ENCODE measurements at places on chromosomes 3 and 15.

- no peak for DNase-seq
Measured at GRCh38 chr15:48451241-48451640, 120.0 kb downstream of the DUT start.

GRCh38 chr15:97893967-97894366, 66.5 kb upstream of the ARRDC4 start:
- DNase-seq: no peak

- no peak for DNase-seq
Measured at GRCh38 chr15:50613600-50613999, 67.1 kb upstream of the USP50 start.

DNA sequence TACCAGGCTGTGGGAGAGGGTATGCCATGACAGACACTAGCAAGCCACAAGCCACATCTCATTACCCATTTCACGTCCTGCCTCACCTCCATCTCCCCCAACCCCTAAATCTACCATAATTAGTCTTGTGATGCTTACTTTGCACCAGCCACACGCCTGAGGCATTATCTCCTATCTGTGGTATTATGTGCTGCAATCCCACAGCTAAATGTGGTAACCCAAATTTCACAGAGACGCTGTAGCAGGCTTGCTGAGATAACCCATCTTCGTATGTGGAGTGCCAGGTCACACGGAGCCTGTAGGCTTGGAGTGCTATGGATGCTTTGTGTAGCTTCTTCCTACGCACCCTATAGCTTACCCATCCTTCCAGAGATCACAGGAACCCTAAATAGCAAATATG, 256.7 kb upstream of the KCNH8 start:
- DNase-seq: no peak

- DNase-seq: no peak
Measured at GRCh38 chr3:111848283-111848682, 10.8 kb upstream of the PHLDB2 start.

- DNase-seq: no peak
Measured at GRCh38 chr3:185276415-185276814, 22.6 kb upstream of the EHHADH start.

- DNase-seq: no peak
Measured at GRCh38 chr3:186694288-186695032, 22.7 kb upstream of the KNG1 start.

DNA sequence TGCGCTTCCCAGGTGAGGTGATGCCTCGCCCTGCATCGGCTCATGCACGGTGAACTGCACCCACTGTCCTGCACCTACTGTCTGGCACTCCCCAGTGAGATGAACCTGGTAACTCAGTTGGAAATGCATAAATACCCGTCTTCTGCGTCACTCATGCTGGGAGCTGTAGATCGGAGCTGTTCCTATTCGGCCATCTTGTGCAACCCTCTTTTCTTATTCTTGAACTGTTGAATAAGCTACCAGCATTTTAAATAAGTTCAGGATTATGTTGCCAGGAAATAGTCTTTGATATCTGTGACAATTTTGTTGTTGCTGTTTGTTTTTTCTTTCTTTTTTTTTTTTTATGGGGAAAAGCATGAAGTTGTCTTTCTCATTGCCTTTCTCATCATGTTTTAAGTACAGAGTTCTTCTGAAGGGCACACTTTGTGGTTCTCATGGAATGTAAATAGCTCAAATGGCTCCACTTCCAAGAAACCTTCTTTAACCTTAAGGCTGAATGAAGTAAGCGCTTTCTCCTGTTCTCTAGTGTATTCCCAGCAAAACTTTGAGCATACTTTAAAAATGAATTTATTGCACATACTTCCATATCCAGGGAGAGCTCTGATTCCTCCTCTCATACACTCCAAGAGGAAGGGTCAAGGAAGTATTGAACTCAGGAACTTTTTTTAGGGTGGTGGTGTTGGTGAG, 468.0 kb upstream of the TBL1XR1 start:
- no peak for DNase-seq

DNA sequence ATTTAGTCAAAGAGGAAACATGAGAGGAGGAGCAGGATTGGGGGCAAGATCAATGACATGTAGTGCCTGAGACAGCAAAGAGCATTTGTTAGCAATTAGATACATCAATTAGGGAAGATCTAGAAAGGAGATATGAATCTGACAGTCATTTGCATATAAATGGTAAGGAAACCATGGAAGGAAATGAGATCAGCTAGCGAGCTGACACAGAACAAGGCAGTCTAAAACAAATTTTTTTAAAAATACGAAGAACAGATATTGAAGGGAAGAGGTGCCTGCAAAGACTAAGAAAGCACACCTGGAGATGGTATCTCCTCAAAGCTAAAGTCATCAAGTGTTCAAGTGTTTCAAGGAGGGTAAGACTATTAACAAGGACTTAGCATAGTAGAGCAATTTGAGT, 4.6 kb downstream of the EPM2AIP1 start:
- no peak for DNase-seq

DNA sequence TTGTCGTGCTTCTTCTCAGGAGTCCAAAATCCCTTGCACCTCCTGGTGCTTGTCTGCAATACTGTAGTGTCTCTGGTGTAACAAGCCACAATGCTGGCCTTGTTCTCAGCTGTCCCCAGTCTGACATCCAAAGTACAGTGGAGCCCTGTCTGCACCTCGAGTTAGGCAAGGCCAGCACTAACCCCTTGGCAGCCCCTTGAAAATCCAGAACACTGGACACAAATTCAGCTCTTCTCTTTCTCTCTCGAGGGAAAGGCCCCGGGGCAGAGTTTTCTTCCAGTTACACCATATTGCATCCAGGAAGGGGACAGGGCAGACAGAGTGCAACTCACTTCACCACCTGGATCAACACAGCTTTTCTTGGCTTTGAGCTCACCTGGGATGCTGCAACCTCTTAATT, 91.3 kb upstream of the ATP10A start:
- DNase-seq: no peak

DNA sequence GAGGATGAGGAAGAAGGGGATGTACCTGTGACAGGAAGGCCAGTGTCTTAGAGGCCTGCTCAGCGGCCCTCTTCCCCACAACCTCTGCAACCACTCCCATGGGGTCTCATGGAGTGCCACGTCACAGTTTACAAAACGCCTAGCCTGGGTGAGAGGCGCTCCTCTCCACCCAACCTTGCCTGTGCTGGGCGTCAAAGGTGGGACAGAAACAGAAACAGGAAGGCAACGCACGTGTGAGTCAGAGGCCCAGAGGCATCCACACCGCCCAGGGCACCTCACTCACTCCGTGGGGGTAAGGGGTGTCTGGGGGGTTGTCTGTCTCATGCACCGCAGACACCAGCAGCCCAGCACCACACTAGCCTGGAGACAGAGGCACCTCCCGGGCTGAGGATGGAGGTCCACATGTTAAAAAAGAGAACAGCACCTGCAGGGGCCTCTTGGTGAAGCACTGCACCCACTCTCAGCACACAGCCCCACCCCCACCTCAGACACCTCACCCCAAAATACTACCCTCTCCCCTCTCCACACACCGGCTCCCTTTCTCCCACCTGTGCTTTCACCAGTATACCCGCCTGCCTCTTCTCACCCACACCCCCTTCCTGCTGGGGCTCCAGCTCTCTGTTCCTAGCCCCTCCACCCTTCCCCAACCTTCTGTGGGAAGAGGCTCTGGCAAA, 4.7 kb upstream of the CALML4 start:
- no peak for DNase-seq

- no peak for DNase-seq
Measured at GRCh38 chr15:39462691-39463090, 118.2 kb upstream of the THBS1 start.

DNA sequence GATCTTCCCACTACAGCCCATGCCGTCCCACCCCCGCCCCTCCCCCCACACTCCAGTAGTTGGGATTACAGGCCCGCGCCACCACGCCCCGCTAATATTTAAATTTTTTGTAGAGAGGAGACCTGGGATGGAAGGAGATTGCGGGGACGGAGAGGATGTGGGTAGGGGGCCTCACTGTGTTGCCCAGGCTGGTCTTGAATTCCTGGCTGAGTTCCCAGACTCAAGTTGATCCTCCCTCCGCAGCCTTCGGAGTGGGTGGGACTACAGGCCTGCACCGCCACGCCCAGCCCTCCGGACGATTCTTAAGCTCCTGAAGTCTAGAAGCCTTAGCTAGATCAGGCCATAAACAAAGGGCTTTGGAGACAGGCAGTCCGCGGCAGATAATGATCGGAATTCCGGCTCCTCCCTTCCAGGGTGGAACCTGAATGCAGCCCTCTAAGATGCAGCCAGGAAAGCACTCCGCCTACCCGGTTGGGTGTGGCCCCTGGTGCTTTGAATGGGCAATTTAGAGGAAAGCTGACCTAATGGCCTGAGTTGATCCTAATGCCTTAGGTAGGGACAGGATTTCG, at the start of gene DPPA2:
TSS of gene DPPA2 (minus strand) at position 356 of the 569 bp plus-strand sequence. CDS start 1,975 bp downstream, outside the sequence.
- no peak for DNase-seq

DNA sequence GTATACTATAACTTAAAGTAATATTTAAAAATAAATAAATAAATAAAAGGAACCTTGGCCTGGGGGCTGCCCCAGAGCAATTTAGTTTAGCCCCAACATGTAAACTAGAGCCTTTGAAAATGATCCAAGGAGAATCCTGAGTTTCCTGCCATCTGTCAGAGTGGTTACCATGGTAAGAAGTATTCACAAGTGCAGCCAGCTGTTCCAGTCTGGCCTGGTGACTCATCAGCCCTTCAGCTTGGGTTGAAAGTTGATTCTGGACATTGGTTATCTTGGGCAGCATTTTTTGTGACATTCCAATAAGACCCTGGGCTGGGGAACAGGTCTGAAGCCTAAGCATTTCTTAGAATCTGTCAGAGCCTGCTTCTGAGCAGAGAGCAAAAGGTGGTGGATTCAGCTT, 72.7 kb upstream of the LRTM1 start:
- no peak for DNase-seq

GRCh38 chr15:94324117-94324826, 92.9 kb downstream of the MCTP2 start:
- DNase-seq: no peak

- no peak for DNase-seq
Measured at GRCh38 chr3:124076235-124076634, 84.3 kb upstream of the ROPN1 start.

- DNase-seq: no peak
Measured at GRCh38 chr3:99357131-99357530, 281.3 kb upstream of the COL8A1 start.

- DNase-seq: no peak
Measured at GRCh38 chr3:42202217-42202865, 63.6 kb downstream of the CCK start.

GRCh38 chr3:3064297-3064696, 45.9 kb downstream of the IL5RA start:
- no peak for DNase-seq

DNA sequence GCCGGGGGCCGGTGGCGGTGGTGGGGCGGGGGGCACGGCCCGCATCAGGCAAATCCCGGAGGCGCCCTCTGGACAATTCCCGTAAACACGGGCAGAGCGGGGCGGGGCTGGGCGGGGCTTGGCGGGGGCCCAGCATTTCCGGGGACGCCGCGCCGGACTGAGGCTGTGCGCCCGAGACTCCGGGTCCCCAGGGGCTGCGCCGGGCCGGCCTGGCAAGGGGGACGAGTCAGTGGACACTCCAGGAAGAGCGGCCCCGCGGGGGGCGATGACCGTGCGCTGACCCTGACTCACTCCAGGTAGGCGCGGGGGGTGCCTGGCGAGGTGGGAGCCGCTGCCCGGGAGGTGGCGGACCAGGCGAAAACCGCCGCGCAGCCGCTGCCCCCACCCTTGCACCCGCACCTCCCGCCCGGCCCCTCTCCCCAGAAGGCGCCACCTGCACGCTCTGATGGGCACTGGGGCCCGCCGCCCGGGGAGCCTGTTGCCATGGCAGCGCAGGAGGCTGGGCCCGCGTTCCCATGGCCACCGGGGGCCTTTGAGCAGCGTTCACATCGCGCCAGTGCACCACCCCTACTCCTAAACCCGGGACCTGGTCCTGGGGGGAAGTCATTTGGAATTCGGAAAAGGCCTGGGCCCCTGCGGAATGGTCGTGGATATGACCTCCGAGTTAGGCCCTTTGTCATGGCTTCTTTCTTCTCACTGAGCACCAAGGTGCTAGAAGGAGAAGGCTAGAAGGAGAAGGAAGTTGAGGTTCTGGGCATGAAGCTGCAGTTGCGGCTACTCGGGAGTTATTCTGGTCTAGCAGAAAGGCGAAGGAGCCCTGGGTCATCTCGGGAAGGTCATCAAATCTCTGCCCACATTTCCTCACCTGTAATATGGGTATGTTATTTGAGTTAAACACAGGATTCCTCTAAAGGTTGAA, 16.1 kb upstream of the SEMA4B start:
- no peak for DNase-seq

DNA sequence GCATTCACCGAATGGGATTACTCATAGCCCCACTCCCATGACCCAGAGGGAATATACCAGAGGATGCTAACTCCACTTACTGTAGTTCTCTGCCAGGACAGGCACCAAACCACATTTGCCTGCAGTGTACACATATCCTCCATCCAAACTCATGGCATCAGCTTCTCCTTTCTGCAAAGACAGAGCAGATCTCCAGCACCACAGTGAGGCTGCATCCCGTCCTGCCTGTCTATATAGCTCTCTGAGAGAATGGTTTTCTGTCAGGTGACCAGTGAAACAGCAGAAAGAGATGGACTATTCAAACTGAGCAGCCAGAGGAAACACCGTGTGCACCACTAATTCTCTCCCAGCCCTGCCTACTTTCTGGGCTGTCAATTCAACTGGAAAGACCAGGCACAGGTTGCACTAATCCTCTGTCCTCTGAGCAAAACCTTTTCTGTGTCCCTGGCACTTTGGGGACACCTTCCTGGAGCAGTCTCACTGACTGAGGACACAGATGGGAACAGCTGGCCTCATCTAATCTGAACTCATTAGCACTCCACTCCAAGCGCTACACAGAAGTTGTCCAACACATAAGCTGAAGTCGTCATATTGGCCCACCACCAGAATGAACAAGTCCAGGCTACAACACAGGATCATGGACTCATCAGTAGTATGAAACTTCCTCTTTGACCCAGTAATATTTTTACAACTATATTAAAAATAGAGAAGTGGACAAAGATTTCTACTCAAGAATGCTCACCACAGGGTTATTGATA, 17.3 kb downstream of the LTF start:
- DNase-seq: no peak

Measured in thoracic aorta (tissue), 2 donors.